Gastrocnemius medialis (tissue), 4 donors: ENCODE measurements at places on chromosomes 3 and 15.

DNA sequence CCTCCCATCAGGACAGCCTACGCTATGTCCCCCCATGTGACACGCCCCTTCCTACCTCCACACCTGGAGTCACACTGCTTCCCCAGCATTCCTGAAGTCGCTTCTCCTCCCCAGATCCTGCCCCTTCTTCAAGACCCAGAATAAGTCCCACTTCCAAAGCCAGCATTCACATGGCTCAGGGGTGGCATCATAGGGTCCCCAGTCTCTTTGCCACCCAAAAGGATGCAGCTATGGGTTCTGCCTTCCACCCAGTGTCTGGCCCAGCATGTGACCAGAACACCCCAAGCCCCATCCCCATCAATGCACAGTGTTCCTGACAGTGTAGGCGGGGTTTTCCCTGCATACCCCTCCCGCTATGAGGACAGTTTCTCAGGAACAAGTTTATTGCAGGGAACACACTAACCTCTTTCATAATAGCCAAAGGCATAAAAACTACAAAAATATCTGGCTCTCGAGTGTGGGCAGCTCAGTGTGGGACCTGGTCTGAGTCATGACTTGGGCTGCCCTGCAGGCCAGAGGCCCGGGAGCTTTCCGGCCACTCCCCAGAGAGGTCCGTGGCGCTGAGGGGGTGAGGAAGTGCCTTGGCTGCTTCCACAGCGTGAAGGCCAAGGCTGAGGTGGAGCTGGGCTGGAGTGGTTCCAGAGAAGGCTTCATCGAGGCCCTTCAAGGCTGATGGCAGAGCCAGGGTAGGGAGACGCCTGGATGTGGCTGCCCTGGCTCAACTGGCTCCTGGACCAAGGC is 5.8 kb downstream of the ISLR start:
- DNase-seq = no peak

GRCh38 chr3:9352917-9353752 is 9.7 kb upstream of the THUMPD3 start:
- peak; percentile 16 for DNase-seq

GRCh38 chr15:49223536-49224274 is 53.7 kb downstream of the GALK2 start:
- no peak for DNase-seq

- peak; percentile 20 for DNase-seq
Observed at GRCh38 chr15:51731549-51732267, 5.7 kb downstream of the LYSMD2 start.

DNA sequence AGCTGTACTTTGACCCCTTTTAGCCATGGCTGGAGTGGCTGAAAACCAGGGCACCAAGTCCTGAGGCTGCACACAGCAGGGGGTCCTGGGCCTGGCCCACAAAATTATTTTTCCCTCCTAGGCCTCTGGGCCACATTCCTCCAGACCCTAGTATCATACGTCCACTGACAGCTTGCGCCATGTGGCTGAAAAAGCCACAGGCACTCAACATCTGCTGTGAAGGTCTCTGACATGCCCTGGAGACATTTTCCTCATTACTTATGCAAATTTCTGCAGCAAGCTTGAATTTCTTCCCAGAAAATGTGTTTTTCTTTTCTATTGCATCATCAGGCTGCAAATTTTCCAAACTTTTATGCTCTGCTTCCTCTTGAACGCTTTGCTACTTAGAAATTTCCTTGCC is 239.0 kb downstream of the SQOR start:
- no peak for DNase-seq

DNA sequence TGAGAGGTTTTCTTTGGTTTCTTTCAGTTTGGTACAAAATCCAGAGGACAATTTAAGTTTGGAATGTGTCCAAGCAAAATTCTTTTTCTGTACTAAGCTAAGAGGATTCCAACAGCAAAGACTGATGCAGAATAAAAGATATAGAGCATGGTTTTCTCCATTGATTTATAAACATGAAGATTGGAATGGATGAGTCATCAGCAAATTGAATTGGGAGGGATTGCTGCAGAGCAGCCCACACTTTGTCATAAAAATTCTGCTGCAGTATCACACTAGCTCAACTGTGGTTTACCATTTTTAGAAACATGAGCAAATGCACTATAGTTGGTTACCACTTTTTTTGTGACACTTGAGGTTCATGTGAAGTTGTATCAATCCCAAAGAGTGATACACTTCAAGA is 16.1 kb upstream of the LARP6 start:
- DNase-seq = no peak

DNA sequence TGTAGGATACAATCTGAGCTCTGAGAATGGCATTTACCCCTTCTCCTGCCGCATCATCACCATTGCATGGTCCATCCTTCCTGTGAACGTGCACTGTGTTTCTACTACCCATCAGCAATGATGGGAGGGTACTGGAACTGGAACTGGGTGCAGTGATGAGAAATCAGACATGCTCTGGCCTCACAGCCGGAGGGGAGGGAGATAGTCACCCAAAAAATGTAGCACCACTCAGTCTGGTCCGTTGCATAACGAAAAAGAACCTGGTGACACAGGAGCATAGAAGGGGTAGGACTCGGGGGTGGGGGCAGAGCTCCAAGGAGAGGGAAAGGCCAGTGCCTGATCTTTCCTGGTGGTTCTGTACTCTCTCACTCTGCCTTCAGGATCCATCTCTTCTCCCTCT is 205.0 kb downstream of the RPLP1 start:
- DNase-seq = no peak
